ENCODE measurements at places on chromosomes 5 and 9.

GRCh38 chr9:73007966-73008672, 55.3 kb upstream of the ALDH1A1 start:
- DNase-seq = no peak

DNA sequence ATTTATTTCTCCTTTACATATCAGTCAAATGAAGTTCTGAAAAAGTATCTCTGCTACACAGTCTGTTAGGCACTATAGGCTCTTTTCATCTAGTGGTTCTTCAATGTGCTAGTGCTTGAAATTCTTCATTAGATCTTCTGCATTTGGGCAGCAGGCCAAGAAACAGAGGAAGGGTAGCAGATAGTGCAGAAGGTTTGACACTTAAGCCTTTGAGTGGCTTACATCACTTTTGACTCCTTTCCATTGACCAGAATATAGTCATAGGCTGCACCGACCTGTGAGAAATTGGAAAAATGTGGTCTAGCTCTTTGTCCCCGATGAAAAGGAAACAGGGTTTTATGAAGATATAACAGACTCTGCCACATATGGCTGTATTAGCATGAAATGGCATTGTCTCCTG, 459.5 kb upstream of the PTGER4 start:
- no peak for DNase-seq

DNA sequence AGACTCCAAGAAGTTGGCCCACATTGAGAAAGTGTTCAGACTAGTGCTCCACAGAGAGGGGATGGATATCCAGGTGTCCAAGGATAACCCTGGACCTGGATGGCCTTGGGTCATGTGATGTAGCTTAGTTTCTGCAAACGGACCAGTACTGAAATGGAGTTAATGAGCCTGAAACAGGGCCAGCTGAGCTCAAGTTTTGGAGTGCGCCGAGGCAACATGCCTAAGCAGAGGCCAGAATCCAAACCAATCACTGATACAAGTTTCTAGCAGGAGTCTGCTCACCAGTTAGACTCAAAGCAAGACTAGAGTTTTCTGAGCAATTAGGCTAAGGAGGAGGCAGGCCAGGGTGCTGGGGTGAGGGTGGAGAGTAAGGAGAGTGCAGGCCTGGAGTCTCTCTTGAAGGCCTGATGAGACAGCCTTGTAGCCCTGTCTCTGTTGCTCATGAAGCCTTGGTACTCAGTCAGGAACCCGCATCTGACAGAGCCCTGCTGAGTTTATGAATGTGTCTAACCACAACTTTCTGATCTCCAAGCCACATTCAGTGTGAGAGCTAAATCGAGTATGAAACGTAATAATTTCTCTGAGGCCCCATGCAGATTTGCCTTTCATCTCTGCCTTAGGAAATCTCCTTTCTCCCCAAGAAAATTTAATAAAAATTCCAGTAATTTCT, 68.9 kb upstream of the EQTN start:
- no peak for DNase-seq

DNA sequence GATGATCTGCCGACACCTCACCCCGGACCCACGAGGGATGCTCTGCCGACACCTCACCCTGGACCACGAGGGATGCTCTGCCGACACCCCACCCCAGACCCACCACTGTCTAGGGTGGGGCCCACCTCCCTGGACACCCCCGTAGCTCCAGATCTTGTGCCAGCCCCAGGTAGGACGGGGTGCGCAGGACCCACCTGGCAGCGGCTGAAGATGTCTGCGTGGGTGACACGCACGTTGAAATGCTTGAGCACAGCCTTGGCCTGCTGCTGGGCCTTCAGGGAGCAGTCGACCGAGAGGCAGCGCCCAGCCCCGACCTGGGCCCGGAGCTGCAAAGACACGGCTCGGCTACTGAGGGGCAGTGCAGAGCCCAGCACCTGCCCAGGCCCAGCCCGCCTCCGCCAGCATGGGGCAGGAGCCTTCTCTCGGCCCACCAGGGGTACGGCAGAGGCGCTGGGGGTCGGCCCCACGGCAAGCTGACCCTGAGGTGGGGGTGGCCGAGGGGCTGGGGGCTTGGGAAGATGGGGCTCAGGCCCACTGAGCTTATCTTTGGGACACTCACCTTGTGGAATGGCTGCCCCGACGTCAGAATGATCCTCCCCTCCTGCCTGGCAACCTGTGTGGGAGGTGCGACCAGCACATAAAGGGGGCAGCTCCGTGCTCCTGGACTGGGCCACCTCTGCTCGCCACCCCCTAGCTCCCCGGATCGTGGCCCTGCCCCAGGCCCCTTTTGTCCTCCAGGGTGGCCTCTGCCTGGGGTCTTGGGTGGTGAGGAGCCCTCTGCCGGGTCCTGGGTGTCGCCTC, 21.7 kb upstream of the NRARP start:
- DNase-seq = no peak

- no peak for DNase-seq
Observed at GRCh38 chr5:82285206-82285605, 7.1 kb upstream of the RPS23 start.

GRCh38 chr5:147208134-147208533, 26.7 kb upstream of the STK32A start:
- no peak for DNase-seq

DNA sequence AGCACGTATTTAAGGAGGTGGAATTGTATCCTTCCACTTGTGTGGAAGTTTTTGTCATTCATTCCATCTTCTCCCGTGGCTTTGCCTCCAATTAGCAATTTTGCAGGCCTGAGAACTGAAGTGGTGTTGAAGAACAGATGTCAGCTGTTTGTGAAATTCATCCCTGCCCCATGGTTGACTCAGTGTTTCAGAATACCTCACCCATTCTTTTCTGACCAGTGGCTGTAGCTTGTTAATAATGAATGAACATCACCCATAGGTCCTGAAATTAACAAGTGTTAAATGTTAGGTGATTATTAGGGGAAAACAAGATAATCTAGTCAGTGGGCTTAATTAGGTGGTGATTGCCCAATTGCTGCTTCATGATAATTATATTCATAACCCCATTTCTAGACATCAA, 11.7 kb downstream of the ZNF462 start:
- no peak for DNase-seq

- DNase-seq = no peak
Observed at GRCh38 chr5:123719004-123719403, 207.0 kb downstream of the CSNK1G3 start.

- no peak for DNase-seq
Observed at GRCh38 chr9:92709954-92710353, 40.0 kb upstream of the IPPK start.

- DNase-seq = no peak
Observed at GRCh38 chr5:111072949-111073682, 1.6 kb downstream of the TSLP start.

All from activated B cell treated with CpG ODN at 0.5 μM for 24 hours (primary cell).